Immature natural killer cell (primary cell): ENCODE measurements at places on chromosomes 7 and 10. TPM values are rescaled to one million over a fixed set of nuclear protein-coding genes. Genes with fewer than 3 reads are reported as not detected.
A peak's percentile ranks its signal among the peaks of the same experiment; 100 is the strongest.

DNA sequence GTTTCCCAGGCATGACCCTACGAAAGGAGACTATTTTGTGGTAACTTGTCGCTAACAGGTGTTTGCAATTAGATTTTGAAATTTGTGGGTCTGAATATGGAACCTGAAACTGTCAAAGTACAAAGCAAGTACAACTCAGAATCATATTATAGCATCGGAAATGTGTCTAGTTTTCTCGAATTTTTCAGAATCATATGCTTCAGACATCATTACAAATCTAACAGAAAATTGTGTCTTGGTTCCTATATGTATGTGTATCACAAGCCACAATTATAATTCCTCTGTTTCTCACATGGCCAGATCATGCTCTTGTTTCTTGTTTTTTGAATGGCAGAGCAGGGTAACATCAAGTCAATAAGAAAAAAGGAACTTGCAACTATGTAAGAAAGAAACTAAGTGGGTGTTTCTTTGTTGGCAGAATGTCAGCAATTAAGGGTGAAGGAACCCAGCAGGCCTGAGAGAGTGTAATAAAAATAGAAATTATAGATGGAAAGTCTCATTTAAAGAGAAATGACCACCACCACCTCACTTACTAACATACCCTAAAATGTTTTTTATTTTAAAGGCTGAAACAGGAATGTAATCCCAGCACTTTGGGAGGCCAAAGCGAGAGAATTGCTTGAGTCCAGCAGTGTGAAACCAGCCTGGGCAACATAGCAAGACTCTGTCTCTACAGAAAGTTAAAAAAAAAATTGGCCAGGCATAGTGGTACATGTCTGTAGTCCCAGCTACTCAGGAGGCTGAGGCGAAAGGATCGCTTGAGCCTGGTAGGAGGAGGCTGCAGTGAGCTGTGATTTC lies 51.3 kb downstream of the PRTFDC1 start:
- DNase-seq, result no peak

DNA sequence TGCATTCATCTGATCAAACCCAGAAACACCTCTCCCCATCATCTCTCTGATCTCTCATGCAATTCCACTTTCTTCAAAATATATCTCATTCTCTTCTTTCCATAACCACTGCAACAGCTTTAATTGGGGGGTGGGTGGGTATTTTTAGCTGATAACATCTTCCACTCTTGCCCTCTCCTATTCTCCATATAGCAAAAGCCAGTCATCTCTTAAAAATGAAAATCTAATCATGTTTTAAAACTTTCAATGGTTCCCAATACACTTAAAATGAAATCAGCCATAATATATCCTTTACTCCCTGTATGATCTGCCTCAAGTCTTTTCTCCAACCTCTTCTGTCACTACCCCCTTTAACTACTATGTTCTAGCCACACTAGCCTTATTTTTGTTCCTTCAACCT lies 1.5 kb downstream of the YME1L1 start:
- DNase-seq, result no peak

- no peak for DNase-seq
Observed at GRCh38 chr10:130040817-130041330, 69.8 kb downstream of the C10orf143 start.

GRCh38 chr10:117353684-117354083 lies 21.6 kb downstream of the PDZD8 start:
- DNase-seq, result no peak

The ADAMTS14 gene
- polyA plus RNA-seq, result 0.56 TPM

DNA sequence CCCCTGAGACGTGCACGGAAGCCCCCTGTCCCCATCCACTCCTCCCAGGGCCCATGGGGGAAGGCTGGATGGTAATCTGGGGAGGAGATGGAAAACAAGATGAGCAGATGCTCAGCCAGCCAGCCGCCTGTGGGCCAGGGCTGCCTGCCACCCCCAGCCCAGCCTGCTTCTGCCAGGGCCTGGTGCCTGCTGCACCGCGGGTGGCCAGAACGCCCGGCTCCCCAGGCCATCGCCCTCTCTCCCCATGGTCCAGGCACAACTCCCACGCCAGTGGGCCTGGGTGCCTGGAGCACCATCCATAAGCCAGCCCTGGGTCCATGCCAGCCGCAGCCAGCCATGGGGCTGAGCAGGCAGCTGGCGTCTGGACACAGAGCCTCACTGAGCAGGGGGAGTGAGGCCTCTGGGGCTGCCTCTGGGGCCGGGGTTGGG lies 57.2 kb upstream of the ELN start:
- DNase-seq, result no peak

GRCh38 chr7:158695726-158696452 lies 8.7 kb downstream of the NCAPG2 start:
- peak; percentile 43 for DNase-seq

The OR2A1 gene
- not detected for polyA plus RNA-seq

- no peak for DNase-seq
Observed at GRCh38 chr7:151579644-151580043, 59.9 kb upstream of the RHEB start.

The TACR2 gene
- 0.26 TPM for polyA plus RNA-seq
